ENCODE measurements at places on chromosomes 12 and 14. TPM values are rescaled to one million over a fixed set of nuclear protein-coding genes. Genes with fewer than 3 reads are reported as not detected.

NUP37 gene
- 89.5 TPM for total RNA-seq

KCNA1 gene
- not detected for total RNA-seq

HOXC10 gene
- total RNA-seq: not detected

DNA sequence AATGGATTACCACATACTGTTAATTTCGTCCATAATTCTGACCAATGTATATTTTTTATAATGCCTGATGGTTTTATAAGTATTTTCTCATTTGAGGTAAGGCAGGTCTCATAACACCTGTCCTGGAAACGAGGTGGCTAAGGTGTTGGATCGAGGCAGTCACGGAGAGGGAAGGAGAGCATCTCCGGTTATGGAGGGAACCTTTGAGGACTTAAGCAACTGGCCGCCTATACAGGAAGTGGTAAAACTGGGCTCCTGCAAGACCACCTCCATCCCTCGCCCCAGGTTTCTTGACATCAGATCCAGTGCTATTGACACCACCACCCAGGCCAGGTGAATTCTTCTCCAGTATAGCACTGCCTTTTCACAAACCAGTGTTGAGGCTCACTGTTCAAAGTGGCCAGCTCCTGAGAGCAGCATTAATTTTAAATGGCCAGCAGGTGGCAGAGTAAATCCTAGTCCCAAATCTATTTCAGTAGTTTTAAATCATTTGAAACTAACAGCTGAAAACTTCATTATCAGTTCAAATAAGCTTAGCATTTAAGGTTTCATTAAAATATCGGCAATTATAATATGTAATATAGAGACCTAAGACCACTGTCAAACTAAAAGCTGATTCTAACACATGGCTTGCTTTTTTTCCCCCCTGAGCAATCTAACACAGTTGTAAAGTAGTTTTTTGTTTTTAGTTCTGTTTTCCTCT is 100.8 kb downstream of the PPM1A start:
- peak; percentile 24 for DNase-seq

- DNase-seq: no peak
Observed at GRCh38 chr12:128367961-128368360, 101.0 kb downstream of the TMEM132C start.

DNA sequence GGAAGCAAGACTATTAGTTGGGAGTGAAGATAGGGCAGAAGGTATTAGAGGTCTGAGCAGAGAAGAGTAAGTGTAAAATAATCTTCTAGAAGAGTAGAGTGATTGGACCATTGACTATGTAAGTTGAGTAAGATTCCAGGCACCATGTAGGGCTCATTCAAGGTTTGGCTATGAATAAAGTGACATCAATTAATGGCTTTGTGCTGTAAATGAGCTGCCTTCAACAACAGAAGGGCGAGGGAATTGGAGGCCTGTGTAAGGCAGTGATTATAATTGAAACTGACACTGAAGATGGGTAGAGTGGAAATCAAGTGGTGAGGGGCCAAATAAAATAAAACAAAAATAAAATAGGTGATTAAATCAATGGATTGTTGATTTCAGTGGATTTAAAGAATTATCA is 26.4 kb downstream of the PTPRQ start:
- no peak for DNase-seq

GRCh38 chr12:8697120-8697475 is 693 bp upstream of the RIMKLB start:
- no peak for DNase-seq

- no peak for DNase-seq
Observed at GRCh38 chr12:127723251-127723650, 543.7 kb upstream of the TMEM132C start.

GRCh38 chr12:118190266-118190665 is 54.3 kb downstream of the PEBP1 start:
- no peak for DNase-seq

GRCh38 chr12:13609894-13610679 is 371.3 kb downstream of the GRIN2B start:
- no peak for DNase-seq

- no peak for DNase-seq
Observed at GRCh38 chr12:45458238-45458637, 242.3 kb downstream of the ANO6 start.

GRCh38 chr14:20730891-20731290 is 14.8 kb upstream of the EDDM3A start:
- DNase-seq: no peak

GRCh38 chr12:23750923-23751322 is 198.5 kb downstream of the SOX5 start:
- no peak for DNase-seq
